ENCODE measurements at places on chromosomes 5 and 9. TPM values are rescaled to one million over a fixed set of nuclear protein-coding genes. Genes with fewer than 3 reads are reported as not detected.

IRGM gene
- total RNA-seq, result 0.51 TPM

GRCh38 chr9:94591876-94592275 lies 1.7 kb downstream of the FBP2 start:
- DNase-seq, result no peak

DNA sequence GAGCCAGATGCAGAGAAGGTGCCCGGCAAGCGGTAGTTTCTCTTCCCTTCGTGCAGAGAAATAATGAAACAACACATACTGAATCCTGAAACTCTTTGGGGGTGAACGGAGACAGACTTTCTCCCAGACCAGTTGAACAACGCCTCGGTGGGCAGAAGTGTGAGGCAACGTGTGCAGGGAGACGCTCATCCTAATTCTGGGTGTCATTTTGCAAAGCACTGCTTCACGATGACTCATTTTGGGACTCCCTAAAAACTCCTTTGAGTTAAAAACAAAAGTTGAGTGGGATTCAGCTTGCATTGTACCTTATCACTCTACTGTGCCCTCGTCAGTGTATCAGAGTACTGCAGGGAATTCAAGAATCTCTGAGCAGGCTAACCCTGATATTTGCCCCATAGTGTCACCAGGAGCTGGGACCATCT lies 3.5 kb upstream of the NEK6 start:
- no peak for DNase-seq

KCNV2 gene
- total RNA-seq, result not detected

ZNF454 gene
- 2.6 TPM for total RNA-seq

PPP1R26 gene
- total RNA-seq, result 33.5 TPM

PAX5 gene
- total RNA-seq, result under 0.01 TPM

- no peak for DNase-seq
Measured at GRCh38 chr9:128057724-128058409, 9.3 kb downstream of the NAIF1 start.

DNA sequence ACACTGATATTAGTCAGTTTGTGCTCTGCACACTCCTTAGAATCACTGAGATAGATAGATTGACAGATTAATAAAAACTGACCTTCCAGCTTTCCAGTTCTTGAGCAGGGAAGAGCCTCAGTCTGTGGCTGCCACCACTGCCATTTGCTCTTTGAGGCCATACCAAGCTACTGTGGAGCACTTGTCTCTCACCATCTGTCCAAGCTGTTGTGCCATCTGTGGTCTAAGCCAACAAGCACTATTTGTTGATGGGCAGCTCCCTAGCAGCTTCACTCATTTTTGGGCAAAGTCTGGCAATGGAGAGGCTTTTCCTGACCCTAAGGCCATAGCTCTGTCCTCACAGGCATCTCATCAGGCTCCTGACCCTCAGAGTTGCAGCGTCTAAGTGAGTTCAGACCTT lies 30.4 kb downstream of the HTR1A start:
- DNase-seq, result no peak

DNA sequence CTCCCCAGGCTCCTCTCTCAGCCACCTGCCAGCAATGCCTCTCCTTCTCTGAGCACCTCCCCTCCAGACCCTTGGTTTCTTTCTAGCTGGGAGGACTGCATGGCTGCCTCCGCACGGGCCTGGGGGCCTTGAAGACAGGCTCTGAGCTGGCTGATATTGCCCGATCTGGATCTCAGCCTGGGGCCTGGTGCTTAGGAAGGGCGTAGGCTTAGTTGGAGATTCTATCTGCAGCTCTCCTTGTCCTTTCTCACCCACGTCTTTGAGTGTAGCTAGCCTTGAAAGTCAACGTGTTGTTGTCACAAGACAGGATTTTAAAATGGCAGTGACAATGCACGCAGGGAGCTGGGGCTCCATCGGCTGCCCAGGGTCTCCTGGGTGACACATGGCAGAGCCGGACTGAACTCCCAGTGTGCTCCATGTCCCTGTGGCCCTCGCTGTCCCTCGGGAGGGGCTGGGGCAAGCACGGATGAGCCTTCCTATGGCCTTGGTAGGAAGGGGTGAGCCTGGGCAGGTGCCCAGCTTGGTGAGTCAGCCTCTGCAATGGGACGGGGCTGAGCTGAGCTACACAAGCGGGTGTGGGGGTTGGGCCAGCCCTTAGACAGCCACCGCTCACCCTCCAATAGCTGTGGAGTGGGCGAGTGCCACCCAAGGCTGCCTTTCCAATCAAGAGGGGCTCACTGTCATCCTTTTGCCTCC lies 9.4 kb downstream of the ADAMTSL2 start:
- no peak for DNase-seq

LURAP1L gene
- total RNA-seq, result 2.0 TPM

DNA sequence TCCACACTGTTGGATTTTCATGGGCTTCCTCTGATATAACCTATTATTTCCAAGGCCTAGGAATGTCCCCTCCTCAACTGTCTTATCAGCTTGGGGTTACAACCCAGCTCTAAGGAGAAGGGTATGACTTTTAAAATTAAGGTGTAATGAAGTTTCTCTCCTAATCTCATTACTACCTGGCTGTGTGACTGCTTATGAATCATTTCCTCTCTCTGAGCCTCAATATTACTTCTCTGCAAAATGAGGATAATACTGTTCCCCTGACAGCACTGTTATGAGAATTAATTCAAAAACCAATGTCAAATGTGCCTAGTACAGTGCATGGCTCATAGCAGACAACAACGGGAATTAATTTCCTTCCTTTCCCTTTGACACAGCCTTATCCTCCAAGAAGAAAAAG lies 118.9 kb downstream of the NR6A1 start:
- no peak for DNase-seq

DNA sequence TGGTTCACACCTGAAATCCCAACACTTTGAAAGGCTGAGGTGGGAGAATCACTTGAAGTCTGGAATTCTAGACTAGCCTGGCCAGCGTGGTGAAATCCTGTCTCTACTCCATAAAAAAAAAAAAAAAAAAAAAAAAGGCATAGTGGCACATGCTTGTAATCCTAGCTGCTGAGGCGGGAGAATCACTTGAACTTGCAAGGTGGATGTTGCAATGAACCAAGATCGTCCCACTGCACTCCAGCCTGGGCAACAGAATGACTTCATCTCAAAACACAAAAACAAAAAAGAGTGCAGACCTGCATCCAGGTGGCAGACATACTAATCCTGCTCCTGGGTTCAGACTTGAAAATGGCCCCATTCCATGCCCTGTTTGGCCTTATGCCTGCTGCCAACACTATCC lies 21.8 kb upstream of the ADAMTS19 start:
- DNase-seq, result no peak

GRCh38 chr5:57575839-57576238 lies 93.2 kb upstream of the ACTBL2 start:
- DNase-seq, result no peak

DAB2IP gene
- 15.9 TPM for total RNA-seq

- DNase-seq, result no peak
Measured at GRCh38 chr5:126053630-126054029, 369.6 kb upstream of the GRAMD2B start.

DNA sequence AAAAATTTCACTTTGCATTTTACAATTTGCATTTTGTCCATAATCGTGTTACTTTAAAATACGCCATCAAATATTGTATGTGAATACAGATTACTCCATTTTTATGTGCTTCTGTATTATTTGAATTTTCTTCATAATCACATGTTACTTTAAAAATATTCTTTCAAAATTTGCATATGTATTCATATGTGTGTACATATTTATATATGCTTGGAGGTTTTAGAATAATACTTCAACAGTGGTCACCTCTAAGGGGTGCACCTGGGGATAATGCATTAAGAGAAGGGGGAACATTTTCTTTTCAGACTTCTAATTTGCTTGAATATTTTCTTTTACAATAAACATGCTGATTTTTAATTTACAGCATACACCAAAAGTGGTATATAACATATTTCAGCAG lies 21.9 kb upstream of the ELL2 start:
- no peak for DNase-seq

GRCh38 chr5:179791881-179792611 lies 1.7 kb upstream of the LTC4S start:
- no peak for DNase-seq

GRCh38 chr5:143771189-143771588 lies 40.8 kb upstream of the HMHB1 start:
- no peak for DNase-seq

PCA3 gene
- not detected for total RNA-seq

GCNT1 gene
- 6.4 TPM for total RNA-seq

DNA sequence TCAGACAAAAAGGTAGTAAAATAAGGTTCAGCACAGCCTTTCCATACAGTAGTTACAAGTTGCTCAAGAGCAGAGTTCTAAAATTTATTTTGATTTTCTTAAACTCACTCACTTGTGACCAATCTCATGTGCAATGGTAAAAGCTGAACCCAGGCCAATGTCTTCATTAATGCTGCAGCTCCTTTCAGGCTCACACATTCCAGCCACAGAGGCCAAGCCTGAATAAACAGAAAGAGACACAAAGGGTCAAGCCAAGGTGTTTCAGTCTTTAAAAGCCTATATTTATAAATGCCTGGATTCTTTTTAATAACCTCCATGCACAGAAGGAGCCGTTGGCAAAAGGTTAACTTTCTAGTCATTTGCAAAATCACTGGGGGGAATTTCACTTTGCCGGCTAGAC lies 152.5 kb downstream of the ADAMTS6 start:
- DNase-seq, result no peak

- no peak for DNase-seq
Measured at GRCh38 chr5:78726003-78726402, 77.4 kb upstream of the LHFPL2 start.

RAPGEF6 gene
- total RNA-seq, result 18.5 TPM

DNA sequence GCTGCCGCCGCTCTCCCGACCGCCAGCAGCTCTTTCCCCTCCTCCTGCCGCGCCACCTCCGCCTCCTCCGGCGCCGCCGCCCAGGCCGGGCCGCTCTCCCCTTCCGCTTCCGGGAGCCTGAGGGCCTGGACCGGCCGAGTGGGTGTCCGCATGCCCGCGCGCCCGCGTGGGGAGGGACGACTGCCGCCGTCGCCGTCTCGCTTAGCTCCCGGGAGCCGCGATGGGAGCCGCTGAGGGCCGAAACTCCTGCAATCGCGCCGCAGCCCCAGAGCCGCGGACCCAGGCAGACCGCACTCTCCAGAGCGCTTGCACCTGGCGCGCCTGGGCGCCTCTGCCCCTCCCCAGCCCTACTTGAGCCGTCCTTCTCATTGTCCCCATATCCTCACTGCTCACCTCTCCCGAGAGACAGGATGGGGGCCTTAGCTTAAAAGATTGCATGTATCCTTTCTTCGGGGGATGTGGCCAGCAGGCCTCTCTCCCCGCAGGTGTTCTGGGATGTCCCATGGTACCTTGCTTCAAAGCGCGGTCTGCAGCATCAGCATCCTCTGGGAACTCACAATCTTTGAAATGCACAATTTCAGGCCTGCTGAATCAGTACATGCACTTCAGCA lies at the start of gene ZDHHC21:
ZDHHC21 (minus strand) TSS at position 182 of the 611 bp plus-strand sequence. CDS start 19,092 bp downstream, outside the sequence.
- DNase-seq, result peak; percentile 54

DNA sequence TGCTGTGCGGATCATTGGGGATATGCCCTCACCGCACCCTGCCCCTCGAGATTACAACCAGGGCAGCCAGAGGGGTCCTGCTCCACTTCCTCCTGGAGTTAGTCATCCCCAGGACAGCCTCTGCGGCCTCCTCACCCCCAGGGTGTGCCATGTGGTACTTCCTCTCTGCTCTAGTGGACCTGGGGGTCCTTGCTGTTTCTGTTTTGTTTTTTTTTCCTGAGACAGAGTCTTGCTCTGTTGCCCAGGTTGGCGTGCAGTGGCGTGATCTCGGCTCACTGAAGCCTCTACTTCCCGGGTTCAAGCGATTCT lies 5.2 kb upstream of the FCN1 start:
- peak; percentile 32 for DNase-seq

GRCh38 chr9:922171-922570 lies 54.3 kb upstream of the DMRT3 start:
- no peak for DNase-seq

OTP gene
- total RNA-seq, result not detected

- peak; percentile 84 for DNase-seq
Measured at GRCh38 chr9:4769321-4770080, 23.2 kb upstream of the RCL1 start.

FBXL17 gene
- total RNA-seq, result 7.8 TPM

ZNF354C gene
- 3.7 TPM for total RNA-seq

FSD1L gene
- 10.7 TPM for total RNA-seq

DNA sequence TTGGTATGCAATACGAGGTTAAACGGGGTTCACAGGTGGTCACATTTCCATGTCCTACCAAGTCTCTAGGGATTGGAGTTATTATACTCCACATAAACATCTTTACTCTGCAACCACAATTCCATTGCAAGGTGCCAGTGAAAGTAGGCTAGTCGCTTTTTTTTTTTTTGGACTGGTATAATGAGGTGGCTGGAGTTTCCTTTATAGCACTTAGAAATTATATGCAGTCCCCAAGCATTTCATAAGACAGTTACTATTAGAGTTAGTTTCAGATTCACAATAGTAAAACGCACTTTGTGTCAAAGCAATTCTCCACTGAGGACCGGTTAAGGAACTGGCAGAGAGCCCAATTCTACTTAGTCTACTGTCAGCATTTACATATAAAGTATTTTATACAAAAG lies 1.4 kb downstream of the MEF2C start:
- DNase-seq, result no peak

DNA sequence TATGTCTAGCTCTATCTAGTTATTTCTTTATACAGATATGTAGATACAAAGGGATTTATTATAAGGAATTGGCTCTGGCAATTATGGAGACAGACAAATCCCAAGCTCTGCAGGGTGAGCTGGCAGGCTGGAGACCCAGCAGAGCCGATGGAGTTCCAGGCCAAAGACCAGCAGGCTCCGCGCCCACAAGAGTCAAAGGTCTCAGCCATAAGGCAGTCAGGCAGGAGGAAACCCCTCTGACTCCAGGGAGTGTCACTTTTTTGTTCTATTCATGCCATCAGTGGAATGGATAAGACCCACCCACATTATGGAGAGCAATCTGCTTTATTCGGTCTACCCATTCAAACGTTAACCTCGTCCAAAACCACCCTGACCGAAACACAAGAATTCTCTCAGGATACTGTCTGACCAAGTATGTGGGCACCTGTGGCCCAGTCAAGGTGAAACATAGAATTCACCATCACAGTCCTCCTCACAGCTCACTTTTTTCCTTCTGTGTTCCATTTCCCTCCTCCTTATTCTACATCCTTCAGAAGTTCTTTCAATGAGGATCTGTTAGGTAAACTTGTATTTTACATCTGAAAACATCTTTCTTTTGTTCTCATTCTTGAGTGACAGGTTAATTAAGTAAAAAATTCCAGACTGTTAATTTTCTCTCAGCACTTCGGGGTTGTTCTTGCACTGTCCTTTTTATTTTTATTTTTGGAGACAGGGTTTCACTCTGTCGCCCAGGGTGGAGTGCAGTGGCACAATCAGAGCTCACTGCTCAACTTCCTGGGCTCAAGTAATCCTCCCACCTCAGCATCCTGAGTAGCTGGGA lies 21.2 kb downstream of the RNF130 start:
- no peak for DNase-seq

ZBTB6 gene
- total RNA-seq, result 14.0 TPM

- DNase-seq, result no peak
Measured at GRCh38 chr5:168244838-168245559, 46.4 kb upstream of the WWC1 start.

- DNase-seq, result no peak
Measured at GRCh38 chr5:1183424-1184162, 17.8 kb upstream of the SLC6A19 start.

- no peak for DNase-seq
Measured at GRCh38 chr5:106822851-106823250, 847.9 kb downstream of the EFNA5 start.

PCYOX1L gene
- total RNA-seq, result 13.1 TPM

Measured in Daoy (cell line).